ENCODE measurements at places on chromosomes 1 and 21.

DNA sequence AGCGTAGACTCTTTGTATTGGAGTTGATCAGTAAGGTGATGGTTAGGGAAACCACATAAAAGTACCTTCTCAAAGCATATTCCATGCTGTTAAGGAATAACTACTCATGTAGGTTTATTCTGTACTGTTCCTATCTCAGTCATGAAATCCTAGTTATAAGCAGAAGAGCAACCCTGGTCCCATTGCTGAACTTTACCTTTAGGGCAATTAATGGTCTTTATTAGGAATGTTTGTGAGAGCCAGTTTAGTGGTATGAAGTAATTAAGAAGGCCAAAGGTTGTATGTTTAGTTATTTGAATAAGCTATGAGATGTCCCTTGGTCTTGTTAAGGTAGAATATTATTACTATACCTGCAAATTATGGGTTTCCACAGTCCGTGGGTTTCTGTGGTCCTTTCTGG lies 44.0 kb downstream of the ACP6 start:
- no peak for DNase-seq

DNA sequence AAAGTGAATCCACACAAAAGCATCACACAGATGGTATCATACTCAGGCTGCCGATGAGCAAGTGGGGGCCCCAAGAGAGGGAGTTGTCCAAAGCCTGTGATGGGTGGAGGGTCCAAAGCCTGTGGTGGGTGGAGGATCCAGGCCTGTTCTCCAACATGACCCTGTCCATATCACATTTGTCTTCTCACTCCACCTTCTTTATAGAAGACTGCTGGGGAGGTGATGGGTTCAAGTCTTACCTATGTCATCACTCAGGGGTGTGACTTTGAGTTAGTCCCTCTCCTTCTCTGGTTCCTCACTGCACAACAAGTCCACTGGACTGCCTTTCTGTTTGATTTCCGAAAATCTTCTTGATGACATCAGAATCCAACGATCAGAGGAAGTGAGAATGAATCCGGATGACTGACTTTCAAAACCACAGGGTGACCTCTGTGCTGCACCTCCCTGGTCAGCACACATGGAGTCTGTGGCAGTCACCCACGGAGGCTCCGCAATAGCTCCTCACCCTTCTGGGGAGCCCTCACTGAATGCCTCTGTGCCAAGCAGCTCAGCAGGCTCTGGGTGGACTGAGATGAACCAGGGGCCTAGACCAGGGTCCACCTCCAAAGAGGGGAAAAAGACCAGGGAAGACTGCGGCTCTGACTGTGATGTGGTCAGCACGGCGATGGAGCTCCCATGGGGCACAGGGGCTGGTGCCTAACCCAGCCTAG lies 166.8 kb downstream of the HIVEP3 start:
- no peak for DNase-seq

- no peak for DNase-seq
These were observed 78.0 kb downstream of the SSBP3 start for GRCh38 chr1:54328066-54328636.

DNA sequence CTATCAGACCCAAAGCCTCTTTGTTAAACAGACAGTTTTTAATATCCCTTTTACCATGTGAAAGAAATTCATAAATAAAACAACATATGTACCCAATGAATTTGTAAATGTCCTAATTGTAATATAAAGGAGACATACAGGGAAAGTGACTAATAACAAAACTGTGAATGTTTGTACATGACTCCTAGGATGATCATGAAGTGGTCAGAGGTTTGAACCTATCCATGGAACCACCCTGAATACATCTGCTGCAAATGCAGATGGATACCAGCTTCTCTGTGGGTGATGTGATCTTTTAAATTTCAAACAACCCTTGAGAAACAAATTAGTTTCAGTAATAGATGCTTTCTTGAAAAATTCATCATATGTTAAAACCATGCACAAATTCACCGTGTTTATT lies 16.7 kb upstream of the ACBD3 start:
- no peak for DNase-seq

GRCh38 chr21:43918385-43918947 lies 53.4 kb downstream of the AGPAT3 start:
- no peak for DNase-seq

GRCh38 chr21:41232013-41232412 lies 64.1 kb downstream of the BACE2 start:
- DNase-seq = no peak

- peak; percentile 58 for DNase-seq
These were observed 7.7 kb downstream of the ENSA start for GRCh38 chr1:150621497-150622302.

GRCh38 chr1:30888391-30888790 lies 20.2 kb downstream of the SDC3 start:
- DNase-seq = peak; percentile 65
